ENCODE measurements at places on chromosomes 1 and 21.

- no peaks in the 10 kb centered on the region for H3K27me3 ChIP-seq
- H3K4me1 ChIP-seq, result no peaks in the 10 kb centered on the region
- H3K36me3 ChIP-seq, result peaks cover 22% of the 10 kb centered on the region
- no peak for DNase-seq
- no peak overlapping the region for H3K27ac ChIP-seq
These were observed 12.1 kb downstream of the LRP8 start for GRCh38 chr1:53315456-53316423.

- DNase-seq, result no peak
- H3K4me3 ChIP-seq, result no peak overlapping the region
- no peaks in the 10 kb centered on the region for H3K36me3 ChIP-seq
- H3K27ac ChIP-seq, result no peak overlapping the region
- no peaks in the 10 kb centered on the region for H3K27me3 ChIP-seq
These were observed 36.7 kb downstream of the DISP3 start for GRCh38 chr1:11515368-11516300.

DNA sequence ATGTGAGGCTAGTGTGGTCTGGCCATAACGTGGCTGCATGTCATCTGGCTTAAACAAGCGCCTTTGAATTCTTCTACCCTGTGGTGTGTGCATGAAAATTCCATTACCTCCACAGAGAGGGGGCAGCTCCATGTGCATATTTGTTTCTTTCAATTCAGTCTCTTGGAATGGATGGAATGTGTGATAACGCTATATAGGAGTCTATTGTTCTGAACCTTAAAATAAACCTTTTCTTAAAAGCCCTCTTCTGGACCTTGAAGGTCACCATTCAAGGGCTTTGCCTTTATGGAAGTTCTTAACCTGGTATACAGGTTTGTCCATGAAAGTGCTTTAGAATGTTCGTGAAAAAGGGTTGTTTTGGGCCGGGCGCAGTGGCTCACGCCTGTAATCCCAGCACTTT, 118.2 kb upstream of the ADGRL2 start:
- H3K36me3 ChIP-seq, result no peaks in the 10 kb centered on the region
- no peaks in the 10 kb centered on the region for H3K27me3 ChIP-seq
- H3K27ac ChIP-seq, result peak overlapping the region; percentile 62
- no peak overlapping the region for H3K4me3 ChIP-seq

- H3K27me3 ChIP-seq, result no peaks in the 10 kb centered on the region
- no peaks in the 10 kb centered on the region for H3K4me1 ChIP-seq
- H3K27ac ChIP-seq, result no peak overlapping the region
- H3K4me3 ChIP-seq, result no peak overlapping the region
- no peaks in the 10 kb centered on the region for H3K36me3 ChIP-seq
These were observed 53.1 kb upstream of the LBR start for GRCh38 chr1:225480825-225481434.

- H3K4me3 ChIP-seq, result no peak overlapping the region
- peaks cover 7% of the 10 kb centered on the region for H3K4me1 ChIP-seq
- H3K27me3 ChIP-seq, result no peaks in the 10 kb centered on the region
- no peak for DNase-seq
- H3K27ac ChIP-seq, result no peak overlapping the region
- no peaks in the 10 kb centered on the region for H3K36me3 ChIP-seq
These were observed 6.4 kb downstream of the ITGB3BP start for GRCh38 chr1:63516629-63517028.

GRCh38 chr1:9615316-9616063, 26.8 kb downstream of the TMEM201 start:
- H3K27me3 ChIP-seq, result no peaks in the 10 kb centered on the region
- no peak overlapping the region for H3K4me3 ChIP-seq
- no peak overlapping the region for H3K27ac ChIP-seq
- no peaks in the 10 kb centered on the region for H3K4me1 ChIP-seq
- H3K36me3 ChIP-seq, result peaks cover 3% of the 10 kb centered on the region

DNA sequence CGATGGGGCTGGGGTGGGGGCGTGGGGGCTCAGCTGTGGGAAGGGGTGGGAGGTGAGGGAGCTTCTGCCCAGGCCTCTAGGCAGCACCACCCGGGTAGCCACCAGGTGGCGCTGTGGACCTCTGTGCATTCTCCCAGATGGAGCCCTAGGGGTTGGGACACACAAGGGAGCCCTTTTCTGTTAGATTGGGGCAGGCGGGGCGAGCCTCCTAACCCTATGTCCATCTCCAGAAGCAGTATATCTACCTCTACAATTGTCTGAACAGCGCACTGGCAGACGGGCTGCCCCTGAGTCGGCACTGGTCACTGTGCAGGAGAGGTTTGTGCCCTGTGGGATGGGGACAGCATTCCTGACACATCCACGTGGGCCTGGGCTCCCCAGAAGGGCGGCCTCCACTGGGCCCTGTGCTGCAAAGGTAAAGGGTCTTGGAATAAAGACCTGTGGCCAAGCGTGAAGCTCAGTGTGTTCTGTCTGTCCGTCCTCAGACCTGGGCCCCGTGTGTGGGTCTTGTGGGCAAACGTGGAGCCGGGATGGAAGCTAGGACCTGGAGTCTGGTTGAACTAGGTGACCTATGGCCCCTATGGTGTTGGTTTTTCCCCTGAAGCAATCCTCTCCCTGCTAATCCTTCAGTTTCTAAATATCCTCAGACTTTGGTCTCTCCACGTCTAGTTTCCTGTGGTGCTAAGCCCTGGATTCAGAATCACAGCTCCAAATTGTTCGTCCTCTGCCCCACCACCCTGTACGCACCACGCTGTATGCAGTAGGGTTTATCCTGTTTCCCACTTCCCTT, 4.4 kb upstream of the LGR6 start:
- H3K27me3 ChIP-seq, result peaks cover 3% of the 10 kb centered on the region
- no peaks in the 10 kb centered on the region for H3K4me1 ChIP-seq
- H3K36me3 ChIP-seq, result no peaks in the 10 kb centered on the region

Measured in PC-3 (cell line).